Panc1 (cell line): ENCODE measurements at places on chromosomes 5 and 9. TPM values are rescaled to one million over a fixed set of nuclear protein-coding genes. Genes with fewer than 3 reads are reported as not detected.

GRCh38 chr9:133269537-133270362 is 5.3 kb downstream of the ABO start:
- DNase-seq = no peak

- DNase-seq = no peak
Observed at GRCh38 chr9:88926781-88927505, 64.3 kb upstream of the S1PR3 start.

DNA sequence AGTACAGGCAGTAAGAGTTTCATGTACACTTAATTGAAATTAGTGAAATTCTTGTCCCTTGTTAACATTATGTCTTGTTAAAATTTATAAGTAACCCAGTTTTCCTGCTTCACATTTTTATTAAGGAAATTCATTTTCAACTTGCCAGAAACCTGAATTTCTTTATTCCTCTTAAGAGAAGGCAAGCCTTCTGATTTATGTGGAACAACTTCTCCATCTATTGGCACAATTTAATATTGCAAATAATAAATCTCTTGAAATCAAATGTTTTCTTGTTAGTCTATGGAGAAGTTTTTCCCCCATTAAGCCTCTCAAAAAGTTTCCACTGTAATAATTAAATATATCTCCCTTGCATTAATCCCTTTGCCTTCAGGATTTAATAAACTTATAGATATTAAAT is 33.8 kb upstream of the ACO1 start:
- DNase-seq = peak; percentile 4

DNA sequence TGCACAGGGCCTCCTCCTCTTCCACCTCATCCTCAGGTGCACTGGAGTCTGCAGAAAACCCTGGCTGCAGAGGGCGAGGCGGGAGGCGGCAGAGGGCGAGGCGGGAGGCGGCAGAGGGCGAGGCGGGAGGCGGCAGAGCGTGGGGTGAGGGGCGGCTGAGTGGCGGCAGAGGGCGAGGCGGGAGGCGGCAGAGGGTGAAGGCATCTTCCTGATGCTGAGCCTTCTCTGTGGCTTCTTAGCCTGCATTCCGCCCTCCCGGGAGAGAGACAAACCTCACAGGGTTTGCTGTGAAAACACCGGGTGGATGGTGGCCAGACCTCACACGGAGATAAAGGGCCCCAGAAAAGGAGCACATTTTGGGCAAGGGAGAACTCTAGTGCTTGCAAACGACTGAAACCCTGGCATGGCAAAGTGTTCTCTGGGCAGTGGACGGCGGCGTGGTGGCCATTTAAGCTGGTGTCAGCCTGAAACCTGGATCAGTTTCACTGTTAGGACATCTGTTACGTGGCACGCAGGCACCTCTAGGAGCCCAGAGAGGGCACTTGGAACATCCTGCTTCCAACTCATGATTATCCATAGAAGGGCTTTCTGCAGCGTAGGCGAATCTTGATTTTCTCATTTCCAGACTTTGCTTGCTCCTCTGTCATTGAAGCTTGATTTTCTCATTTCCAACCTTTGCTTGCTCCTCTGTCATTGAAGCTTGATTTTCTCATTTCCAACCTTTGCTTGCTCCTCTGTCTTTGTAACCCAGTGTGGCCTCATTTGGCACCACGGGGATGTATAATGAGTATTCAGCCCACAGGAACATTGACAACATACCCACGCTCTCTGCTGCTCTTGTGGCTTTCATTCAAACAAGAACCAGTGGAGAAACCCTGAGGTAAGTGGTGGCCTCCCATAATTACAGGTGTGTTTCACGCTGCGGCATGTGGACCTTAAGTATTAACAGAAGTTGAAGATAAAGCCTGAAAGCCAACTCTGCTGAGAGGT is 16.3 kb upstream of the PLEKHG4B start:
- no peak for DNase-seq

The CMYA5 gene
- total RNA-seq = 0.31 TPM

- DNase-seq = no peak
Observed at GRCh38 chr5:54620141-54620933, 102.8 kb downstream of the SNX18 start.

The PPIP5K2 gene
- 56.8 TPM for total RNA-seq

DNA sequence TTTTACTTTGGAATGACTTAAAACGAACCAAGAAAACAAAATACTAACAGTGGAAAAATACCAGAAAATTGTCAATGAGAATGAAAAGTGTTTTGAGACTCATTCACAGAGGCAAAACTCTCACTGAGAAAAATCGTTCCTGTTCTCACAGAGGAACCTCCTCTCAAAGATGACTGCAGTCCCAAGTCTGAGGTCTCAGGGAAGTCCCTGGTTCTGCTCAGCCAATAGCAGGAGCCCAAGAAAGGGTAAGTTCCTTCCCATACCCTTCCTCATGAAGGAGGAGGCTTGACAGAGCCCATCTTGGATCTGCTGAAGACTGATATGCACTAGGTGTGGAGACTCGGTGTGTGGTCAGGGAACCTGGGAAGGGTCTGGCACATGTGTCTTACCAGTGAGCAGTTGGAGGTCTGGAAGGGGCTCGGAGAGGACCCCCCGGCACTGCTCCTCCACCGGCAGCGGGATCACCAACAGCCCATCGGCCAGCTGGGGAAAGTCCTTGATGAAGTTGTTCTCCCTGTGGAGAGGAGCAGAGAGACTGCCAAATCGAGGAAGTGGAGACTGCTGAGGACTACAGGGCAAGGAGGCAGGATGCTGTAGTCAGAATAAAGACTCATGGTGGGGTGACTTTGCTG is 46.0 kb downstream of the TRIM32 start:
- no peak for DNase-seq

- DNase-seq = no peak
Observed at GRCh38 chr9:111300140-111300735, 29.8 kb downstream of the OR2K2 start.

The HSPA4 gene
- total RNA-seq = 247 TPM

The SEMA5A gene
- 0.15 TPM for total RNA-seq

GRCh38 chr5:73540192-73540591 is 25.2 kb downstream of the ANKRA2 start:
- DNase-seq = no peak

The RBM22 gene
- total RNA-seq = 54.3 TPM

The SPATA6L gene
- total RNA-seq = 0.13 TPM

The HOMER1 gene
- total RNA-seq = 19.6 TPM

GRCh38 chr9:74281674-74282073 is 215.5 kb upstream of the RORB start:
- no peak for DNase-seq

- DNase-seq = no peak
Observed at GRCh38 chr9:71638627-71639026, 129.7 kb downstream of the CEMIP2 start.

The NR5A1 gene
- total RNA-seq = 2.5 TPM

The STK32A gene
- total RNA-seq = not detected

The CDO1 gene
- total RNA-seq = not detected

The HACD4 gene
- total RNA-seq = 0.13 TPM

The PRR16 gene
- total RNA-seq = not detected

The PRLR gene
- 0.46 TPM for total RNA-seq

- no peak for DNase-seq
Observed at GRCh38 chr5:122292332-122292731, 19.7 kb upstream of the SNCAIP start.

The APC gene
- total RNA-seq = 33.7 TPM

GRCh38 chr5:5480481-5481111 is 58.1 kb downstream of the ICE1 start:
- no peak for DNase-seq

DNA sequence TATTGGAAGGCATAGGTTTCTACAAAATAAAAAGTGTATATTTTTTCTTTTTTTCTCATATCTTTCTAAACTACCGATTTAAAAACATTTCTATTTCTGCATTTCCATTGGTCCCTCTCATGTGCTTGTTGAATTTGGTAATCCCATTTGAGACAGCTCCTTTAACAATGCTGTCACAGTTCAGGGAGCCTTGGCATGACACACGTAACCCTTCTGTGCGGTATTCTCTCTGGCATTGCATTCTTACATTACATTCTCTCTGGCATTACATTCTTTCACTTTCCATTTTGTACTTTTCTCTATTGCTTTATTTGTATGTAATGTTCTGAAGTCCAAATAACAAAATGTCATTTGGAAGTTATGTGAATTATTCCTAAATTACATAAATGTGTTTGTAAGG is 150.7 kb upstream of the RASGRF2 start:
- DNase-seq = no peak

DNA sequence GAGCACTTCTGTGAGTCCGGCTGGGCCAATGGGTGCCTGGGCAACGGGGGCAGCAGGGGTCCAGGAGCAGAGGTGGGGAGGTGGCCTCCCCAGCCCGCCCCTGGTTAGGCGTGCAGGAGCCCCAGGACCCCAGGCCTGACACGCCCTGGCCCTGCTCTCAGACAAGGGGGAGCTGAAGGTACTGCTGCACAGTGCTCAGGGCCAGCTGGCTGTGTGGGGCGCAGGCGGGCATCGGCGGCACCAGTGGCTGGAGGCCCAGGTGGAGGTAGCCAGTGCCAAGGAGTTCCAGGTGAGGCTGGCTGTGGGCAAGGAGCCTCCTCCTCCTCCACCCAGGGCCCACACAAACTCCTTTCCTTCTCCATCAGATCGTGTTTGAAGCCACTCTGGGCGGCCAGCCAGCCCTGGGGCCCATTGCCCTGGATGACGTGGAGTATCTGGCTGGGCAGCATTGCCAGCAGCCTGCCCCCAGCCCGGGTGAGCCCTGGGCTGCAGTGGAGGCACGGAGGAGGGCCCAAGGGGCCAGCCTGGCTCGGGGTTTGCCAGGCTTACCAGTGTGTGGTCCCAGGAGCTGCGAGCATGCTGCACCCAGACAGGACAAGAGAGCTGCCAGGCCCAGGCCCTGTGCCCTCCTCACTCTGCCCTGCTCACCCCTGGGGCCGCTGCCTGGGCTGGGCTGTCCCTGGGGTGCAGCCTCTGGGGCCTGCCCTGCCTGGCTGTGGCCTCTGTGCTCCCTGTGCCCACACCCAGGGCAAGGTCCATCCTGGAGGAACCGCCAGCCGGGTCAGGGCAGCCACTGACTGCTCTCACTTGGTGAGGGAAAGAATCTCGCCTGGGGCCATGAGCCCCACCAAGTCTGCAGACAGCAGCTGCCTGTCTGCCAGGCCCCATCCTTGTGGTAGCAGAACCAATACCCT is 7.0 kb downstream of the MAMDC4 start:
- DNase-seq = no peak

GRCh38 chr5:168088410-168089173 is 202.9 kb upstream of the WWC1 start:
- DNase-seq = no peak
